ENCODE measurements at places on chromosomes 11 and 22.

DNA sequence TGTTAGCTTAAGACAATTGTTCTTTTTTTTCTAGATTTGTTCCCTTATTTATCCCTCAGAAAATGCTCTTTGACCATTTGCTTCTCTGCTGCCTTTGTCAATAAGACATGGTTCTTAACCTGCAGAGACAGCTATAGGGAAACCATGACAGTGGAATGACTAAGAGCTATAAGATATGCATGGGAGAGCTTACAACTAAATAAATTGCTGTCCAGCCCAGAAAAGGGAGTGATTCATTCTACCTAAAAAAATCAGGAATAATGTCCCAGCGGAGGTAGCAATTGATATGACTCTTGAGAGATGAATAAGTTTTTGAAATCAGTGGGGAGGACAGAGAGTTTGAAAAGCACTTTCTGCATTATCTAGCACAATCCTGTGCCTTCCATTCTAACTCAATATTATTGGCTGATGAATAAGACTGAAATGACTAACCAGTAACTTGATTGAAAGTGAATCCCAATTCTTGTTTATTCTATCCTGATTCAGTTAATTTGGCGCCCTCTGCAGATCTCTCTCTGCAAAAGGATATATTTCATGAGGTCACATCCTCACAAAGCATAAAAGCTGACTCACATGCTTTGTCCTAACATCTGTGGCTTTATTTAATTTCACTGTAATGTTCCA is 680.5 kb upstream of the API5 start:
- DNase-seq, result no peak

DNA sequence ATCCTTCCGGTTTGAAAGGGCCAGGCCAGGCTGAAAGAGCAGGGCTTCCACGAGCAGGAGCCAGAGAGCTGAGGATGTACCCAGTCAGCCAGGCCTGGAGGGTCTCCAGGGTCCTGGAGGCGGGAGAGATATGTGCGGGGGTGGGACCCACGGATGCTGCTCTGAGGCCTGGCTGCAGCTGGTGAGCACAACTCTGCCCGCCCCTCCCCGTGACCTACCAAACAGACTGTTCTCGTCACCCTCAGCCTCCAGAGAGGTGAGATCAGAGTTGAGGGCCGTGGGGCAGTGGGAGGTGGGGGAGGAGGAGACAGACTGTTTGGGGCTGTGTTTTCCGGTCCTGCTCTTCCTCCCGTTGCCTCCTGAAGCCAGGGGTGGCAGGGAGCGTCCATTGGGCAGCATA is 42.2 kb downstream of the TRIOBP start:
- DNase-seq, result no peak

- DNase-seq, result no peak
Measured at GRCh38 chr22:31474743-31475142, 14.9 kb downstream of the EIF4ENIF1 start.

DNA sequence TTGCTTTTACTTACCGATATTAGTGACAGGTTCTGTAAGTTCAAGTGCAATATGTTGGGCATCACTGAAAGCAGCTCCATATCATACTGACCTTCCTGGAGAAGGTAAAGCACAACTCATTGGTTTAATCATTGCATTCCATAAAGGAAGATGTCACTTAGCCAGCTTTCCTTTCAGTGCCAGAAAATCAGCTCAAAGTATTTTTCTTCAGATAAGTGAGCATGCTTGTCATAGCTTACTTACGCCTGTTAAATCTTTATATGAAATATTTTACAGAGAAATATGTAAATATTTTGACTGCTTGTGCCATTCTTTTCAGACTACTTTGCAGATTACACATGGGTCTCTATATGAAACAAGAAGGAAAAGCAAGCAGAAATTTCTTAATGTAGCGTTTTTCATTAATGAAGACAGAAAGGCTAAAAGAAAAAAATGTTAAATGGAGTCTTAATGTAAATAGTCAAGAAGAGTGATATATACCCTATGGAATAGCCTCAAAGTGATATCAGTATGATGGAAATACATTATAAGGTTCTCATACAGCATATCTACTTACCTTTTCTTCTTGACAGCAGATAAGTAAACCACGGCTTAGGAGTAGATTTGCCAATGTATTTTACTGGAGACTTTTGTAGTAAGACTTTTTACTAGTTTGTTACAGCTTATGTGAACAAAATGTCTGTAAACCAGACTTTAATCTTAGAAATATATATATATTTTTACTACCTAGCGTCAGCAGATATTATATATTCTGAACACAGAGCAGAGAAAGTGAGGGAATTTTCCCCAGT is 649.7 kb downstream of the METTL15 start:
- DNase-seq, result no peak

DNA sequence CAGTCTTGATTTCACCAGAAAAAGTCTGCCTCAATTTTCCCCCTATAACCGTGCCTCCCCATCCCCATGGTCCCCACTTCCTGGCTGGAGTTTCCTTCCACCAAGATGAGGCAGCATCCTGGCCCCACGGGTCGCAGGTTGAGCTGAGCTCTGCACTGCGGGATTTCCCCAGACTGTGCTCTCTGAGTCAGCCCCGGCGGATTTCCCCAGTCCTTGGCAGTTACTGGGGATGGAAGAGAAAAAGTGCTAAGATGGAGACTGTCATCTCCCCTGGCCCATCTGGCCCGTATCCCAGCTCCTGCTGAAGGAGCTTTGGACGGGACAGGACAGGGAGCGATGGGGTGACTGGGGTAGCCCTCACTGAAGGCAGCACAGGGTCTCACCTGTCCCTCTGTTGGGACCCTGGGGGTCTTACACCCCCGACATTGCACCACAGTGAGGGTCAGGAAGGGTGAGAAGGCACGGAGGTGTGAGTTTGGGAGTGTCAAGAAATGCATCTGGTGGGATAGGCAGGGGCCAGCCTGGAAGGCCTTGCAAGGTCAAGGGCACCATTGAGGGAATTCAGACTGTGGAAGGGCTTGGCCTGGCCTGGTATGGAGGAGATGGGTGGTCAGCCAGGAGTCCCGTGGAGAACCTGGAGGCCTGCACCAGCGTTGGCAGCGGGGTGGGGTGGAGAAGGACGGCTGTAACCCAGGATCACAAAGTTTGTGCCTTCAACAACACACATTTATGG is 36.5 kb downstream of the NADSYN1 start:
- DNase-seq, result no peak
